NCI-H1092 treated with DMSO at 0.1 percent for 48 hours (cell line): ENCODE measurements at places on chromosomes 7 and 10.

- no peak for DNase-seq
Observed at GRCh38 chr10:34473174-34474008, 341.7 kb downstream of the PARD3 start.

DNA sequence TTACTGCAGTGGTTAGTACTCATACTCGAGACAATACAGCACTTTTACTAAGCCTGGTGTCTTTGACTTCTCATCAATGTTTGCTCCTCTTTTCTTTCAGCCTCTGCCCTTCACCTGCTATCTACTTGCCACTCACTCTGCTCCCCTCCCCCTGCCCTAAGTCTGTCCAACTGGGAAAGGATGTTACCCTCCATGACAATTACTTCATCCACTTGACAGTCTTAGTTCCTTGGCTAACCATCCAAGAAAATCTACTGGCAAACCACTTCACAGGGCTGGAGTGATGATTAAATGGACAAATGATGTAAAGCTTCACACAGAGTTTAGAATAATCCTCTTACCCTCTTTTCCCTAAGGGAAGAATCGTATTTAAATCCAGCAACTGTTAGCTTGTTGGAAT is 8.2 kb upstream of the DLD start:
- DNase-seq, result no peak

- no peak for DNase-seq
Observed at GRCh38 chr10:132955479-132955878, 13.1 kb upstream of the CFAP46 start.

- DNase-seq, result no peak
Observed at GRCh38 chr7:116929021-116929420, 24.3 kb upstream of the ST7 start.

- no peak for DNase-seq
Observed at GRCh38 chr7:38396852-38397251, 123.4 kb upstream of the TARP start.

DNA sequence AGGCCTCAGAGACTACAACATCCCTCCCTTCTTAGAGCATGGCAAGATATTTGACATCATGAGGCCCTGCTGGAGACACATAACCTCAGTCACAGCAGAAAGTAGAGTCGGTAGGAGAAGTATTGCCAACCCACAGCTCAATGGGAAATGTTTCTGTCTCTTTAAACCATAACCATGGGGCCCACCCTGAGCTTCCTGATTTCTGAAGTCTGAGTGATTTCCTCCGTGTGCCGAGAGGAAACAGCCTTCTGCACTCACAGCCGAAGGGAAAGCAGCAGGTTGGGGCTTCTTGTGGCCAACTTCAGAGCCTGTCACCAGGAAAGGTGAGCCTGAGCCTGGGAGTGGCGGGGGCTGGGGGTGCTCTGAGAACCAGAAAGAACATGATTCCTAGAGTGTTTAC is at the start of gene GIMAP1:
TSS of gene GIMAP1 (plus strand) at position 246 of the 400 bp plus-strand sequence. CDS start 2,435 bp downstream, outside the sequence.
- no peak for DNase-seq

DNA sequence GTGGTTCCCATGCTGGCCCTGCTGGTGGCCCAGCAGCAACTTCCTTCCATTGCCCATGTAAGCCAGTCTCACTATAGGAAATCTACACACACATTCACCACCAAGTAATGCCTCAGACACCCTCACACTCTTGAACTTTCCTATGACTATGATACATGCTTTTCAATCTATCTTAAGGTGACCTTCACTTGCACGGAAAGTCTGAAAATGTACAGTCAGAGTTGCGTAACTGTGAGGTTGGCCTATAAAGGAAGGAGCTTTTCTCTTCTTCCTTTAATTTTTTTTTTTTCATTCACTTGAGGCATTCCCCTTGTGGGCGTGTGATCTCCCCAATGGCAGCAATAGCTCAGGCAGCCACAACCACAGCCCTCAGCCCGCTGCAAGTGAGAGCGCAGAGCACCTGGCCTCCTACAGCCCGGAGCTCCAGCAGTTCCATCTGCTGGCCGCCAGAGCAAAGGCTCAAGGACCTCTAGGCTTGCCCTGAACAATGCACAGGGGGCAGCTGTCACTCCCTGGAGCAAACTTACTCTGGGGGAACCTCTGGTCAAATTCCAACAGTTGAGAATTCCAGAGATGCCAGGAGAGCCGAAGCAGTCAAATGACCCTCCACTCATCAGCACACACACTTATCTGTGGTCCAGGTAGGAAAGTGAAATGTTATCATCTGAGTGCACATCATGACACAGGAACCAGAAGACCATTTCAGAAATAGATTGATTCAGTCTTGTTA is 123.1 kb upstream of the ADO start:
- DNase-seq, result no peak

- DNase-seq, result no peak
Observed at GRCh38 chr10:106935978-106936451, 228.5 kb downstream of the SORCS1 start.

GRCh38 chr7:148180075-148180474 is 410.5 kb upstream of the C7orf33 start:
- no peak for DNase-seq

DNA sequence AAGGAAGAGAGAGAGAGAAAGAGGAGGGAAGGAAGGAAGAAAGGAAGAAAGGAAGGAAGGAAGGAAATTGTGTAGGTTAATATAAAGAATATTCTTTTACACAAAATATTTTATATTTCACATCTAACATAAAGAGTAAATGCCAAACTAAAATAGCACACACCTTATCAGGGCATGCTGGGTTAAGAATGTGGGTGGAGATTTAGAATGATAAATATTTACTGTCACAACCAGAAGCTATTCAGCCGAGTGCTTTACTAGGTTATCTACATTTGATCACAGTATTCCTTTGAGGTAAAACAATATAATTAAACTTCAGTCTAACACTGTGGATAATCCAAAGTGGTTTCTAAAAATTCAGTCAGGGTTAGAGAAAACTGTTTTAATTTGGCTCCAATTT is 103.3 kb downstream of the SEMA3A start:
- DNase-seq, result no peak

- DNase-seq, result no peak
Observed at GRCh38 chr10:94011296-94011695, 17.6 kb downstream of the PLCE1 start.

GRCh38 chr7:69518705-69519077 is 79.6 kb upstream of the AUTS2 start:
- no peak for DNase-seq

DNA sequence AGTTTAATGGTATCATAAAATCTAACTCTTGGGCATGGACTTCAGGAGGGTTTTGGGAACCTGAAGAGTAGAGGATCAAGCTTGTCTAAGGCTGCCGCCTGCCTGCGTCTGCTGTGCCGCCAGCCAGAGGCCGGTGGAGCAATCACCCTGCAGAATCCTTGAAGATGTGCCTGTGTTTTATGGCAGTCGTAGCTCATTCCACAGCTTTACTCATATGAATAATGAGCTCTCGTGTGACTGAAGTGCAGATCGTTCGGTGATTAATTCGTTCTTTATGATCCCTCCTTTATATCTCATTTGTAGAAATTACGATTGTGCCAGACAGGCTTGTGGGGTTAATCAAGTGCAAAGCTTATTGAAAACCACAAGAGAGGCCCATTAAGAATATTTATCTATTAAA is 100.8 kb downstream of the ACTR3B start:
- DNase-seq, result no peak
